ENCODE measurements at places on chromosomes 1 and 21.

- DNase-seq: no peak
These were observed 55.6 kb upstream of the MYOCOS start for GRCh38 chr1:171566467-171566866.

DNA sequence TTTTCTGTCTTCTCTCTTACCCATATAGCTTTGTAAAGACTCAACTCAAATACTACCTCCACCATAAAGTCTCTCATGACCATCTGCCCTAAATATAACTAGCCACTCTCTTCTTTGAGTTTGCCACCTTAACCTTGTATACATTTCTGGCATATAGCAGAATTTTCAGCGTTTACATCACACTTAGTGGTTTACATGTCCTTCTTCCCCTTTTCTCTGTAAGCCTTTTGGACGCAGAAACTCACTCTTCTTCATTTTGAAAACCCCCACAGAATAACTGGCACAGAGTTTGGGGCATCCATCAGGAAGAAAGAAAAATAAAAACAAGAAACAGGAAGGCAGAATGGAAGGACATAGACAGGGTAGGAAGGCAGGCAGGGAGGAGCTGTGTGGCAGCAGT lies 131.8 kb upstream of the DUSP10 start:
- no peak for DNase-seq

DNA sequence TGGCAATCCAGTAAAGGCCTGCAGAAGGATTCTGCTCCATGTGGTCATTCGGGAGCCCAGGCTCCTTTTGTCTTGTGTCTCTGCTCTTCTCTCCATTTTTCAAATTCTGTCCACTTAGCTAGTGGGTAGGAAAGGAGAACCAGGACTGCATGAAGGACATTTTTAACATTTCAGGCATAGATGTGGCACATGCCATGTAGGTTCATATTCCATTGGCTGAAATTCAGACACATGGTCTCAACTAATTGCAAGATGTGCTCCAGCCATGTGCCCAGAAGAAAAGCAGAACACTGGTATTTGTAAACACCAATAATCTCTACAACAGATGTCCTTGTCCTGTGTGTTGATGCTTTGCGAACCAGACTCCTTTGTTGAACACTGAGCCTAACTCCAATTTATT lies 85.2 kb upstream of the WLS start:
- no peak for DNase-seq

- no peak for DNase-seq
These were observed 12.8 kb upstream of the COG2 start for GRCh38 chr1:230629511-230629910.

Data from H4 (cell line).